Stimulated activated CD4-positive, alpha-beta T cell treated with anti-CD3 and anti-CD28 coated beads, Interleukin-1b, Interleukin-23, amount 100 ng/mL, for 1 hour (primary cell): ENCODE measurements at places on chromosomes 7 and 10.

DNA sequence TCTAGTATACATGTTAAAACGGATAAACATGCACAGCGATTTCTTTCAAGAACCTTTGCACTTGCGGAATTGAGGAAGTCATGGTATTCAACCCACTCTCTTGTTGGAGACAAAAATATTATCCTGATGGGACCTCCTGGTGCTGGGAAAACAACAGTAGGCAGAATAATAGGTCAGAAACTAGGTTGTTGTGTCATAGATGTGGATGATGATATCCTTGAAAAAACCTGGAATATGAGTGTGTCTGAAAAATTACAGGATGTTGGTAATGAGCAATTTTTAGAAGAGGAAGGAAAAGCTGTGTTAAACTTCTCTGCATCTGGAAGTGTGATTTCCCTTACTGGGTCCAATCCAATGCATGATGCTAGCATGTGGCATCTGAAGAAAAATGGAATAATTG, 6.9 kb downstream of the THNSL1 start:
- no peak for DNase-seq

- no peak for DNase-seq
These were observed at the start of gene BEND7 for GRCh38 chr10:13528875-13529713. Gene BEND7, minus strand, starts transcription at chr10:13529014. Its CDS starts 481 bp downstream, at chr10:13528533.

DNA sequence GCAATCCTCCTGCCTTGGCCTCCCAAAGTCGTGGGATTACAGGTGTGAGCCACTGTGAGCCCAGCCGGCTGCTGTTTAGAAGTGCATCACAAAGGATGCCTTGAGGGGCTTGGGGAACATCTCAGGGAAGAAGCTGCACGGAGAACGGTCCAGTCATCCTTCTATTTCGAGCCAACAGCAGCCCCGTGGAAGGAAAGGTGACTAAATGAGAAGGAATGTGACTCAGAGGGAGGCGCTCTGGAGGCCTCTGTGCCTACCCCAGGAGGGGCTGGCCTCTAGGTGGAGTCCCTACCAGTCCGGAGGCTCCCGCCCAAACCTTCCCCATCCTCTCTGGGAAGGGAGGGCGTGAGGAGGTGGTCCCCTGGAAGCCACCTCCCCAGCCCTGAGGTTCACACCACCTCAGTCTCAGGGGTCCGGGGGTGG, 76.2 kb downstream of the CTBP2 start:
- DNase-seq, result no peak

- no peak for DNase-seq
These were observed 124.7 kb downstream of the GRM3 start for GRCh38 chr7:86768394-86768793.

DNA sequence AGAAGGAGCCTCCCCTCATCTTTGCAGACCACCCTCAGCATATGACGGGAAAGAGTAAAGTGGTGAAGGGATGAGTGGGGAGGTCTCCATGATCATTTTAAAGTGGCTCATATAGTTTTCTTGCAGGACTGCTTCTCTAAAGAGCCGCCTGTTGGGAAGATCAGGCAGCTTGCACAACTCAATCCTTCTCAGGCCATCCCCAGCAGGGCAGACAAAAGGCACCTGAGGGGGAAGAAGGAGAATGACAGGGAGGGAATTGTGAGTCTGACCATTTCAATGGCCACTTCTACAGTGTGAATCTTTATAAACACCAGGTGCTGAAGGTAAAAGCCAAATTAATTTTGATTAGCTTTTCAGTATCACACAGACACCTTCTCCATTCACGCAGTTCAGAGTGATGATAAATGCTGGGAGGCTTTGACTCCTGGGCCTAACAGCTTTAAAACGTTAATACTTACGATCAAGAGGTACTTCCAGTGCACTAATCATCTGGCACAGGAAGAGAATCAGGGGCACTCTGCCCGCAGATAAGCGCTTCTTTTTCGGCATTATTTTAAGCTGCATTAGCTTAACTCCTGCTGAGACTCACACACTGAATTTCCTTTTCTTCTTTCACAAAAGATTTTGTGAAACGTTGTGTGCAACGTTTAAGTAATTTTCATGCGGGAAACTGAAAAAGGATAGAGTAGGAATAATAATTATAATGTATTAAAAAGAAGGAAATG, 109.5 kb upstream of the LAMB4 start:
- no peak for DNase-seq

GRCh38 chr7:47000561-47000960, 581.4 kb downstream of the TNS3 start:
- no peak for DNase-seq

GRCh38 chr7:116122972-116123595, 87.3 kb upstream of the TES start:
- DNase-seq, result no peak

GRCh38 chr7:1948887-1949680, 279.0 kb downstream of the ELFN1 start:
- no peak for DNase-seq

- no peak for DNase-seq
These were observed 133.2 kb upstream of the SVIL start for GRCh38 chr10:29767968-29768367.

DNA sequence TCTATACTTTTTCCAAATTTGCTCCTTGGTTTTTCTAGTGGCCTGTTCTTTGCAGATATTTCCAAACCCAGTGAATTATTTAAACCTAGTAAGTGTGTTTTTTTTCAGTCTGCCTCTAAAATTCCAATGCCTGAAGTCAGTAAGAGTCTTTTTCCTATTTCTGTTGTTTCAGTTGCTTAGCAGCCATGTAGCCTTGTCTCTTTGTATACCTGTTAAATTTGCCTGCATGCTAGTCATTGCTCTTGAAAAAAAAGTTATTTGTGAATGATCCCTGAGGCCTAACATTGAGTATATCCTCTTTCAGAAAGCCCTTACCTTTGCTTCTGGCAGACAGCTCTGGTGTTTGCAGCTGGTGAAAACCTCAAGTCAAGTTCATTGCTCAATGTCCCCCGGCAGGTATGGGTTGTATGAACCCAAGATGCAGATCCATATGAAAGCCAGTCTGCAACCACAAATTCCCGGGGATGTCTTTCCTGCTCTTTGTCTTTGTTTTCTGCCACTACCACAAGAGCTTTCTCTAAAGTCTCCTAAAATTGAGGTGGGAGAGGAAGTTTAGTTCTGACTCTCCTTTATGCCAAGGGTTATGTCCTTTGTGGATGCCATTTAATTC, 35.7 kb downstream of the CH25H start:
- no peak for DNase-seq

- no peak for DNase-seq
These were observed 49.6 kb upstream of the SORCS3 start for GRCh38 chr10:104591441-104591840.

DNA sequence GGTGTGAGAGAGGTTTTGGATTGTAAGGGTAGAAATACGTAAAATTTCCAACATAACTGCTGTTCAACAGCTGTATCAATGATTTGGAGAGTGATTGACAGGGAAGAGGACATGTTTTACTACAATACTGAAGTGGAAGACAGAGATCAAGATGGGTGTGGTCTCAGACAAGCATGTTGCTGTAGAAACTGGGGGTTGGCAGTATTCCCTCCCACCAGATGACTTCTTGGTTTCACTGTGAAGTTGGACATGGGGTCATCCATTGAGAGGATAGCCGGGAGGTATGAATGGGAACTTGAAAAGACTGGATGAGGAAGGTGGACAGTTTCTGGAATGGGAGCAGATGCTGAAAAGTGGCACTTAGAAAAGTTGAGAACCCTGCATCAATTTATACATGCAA, 95.3 kb upstream of the HDAC9 start:
- no peak for DNase-seq

GRCh38 chr7:39527296-39527695, 38.9 kb upstream of the YAE1 start:
- DNase-seq, result no peak

GRCh38 chr7:50730446-50731400, 52.0 kb downstream of the GRB10 start:
- DNase-seq, result no peak

DNA sequence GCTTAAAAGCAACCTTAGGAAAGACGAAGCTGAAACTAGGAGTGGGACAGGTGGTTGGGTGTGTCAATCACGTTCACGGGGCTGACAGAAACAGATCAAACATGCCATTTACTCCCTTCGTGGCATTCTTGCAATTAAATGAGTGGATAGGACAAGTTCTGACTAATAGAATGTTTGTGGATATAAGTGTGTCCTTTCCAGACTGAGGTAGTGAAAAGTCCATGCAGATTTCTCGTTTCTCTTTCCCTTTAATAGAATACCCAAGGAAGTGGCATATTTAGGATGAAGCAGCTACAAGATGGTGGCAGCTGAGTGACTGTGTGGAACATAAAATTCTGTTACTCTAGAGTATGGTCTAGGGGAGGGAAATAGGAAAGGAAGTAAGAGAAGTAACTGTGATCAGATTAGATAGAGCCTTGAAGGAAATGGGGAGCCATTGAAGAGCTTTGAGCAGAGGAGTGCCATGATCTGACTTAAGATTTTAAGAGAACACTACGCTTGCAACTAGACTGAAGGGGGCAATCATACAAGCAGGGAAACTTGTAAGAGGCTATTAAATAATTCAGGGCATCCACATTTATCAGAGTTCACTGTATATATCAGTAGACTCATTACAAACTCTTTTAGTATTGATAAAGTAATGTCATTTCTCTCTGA, 46.3 kb upstream of the HYAL4 start:
- no peak for DNase-seq

GRCh38 chr7:115548756-115549155, 481.8 kb downstream of the TFEC start:
- no peak for DNase-seq

- DNase-seq, result no peak
These were observed 242.1 kb upstream of the PTN start for GRCh38 chr7:137585591-137585990.

GRCh38 chr10:36073796-36074345, 431.8 kb upstream of the FZD8 start:
- no peak for DNase-seq

GRCh38 chr10:112969542-112969941, 19.5 kb downstream of the TCF7L2 start:
- no peak for DNase-seq

GRCh38 chr10:11799736-11800080, 23.4 kb upstream of the PROSER2 start:
- no peak for DNase-seq

- no peak for DNase-seq
These were observed 92.9 kb downstream of the SFMBT2 start for GRCh38 chr10:7317786-7318446.

GRCh38 chr10:35195361-35196306, 69.0 kb downstream of the CREM start:
- DNase-seq, result peak; percentile 21
